Articular chondrocyte of knee joint (primary cell): ENCODE measurements at places on chromosomes 7 and 10. TPM values are rescaled to one million over a fixed set of nuclear protein-coding genes. Genes with fewer than 3 reads are reported as not detected.

Gene SLC16A9
- total RNA-seq, result 2.1 and 4.1 TPM in 2 replicates

Gene GJD4
- 0.22 TPM in 1 of 2 replicates, not detected in the other for total RNA-seq

Gene ATOH7
- total RNA-seq, result 0.11 TPM in 1 of 2 replicates, not detected in the other

Gene CHN2
- total RNA-seq, result 0.32 TPM in 1 of 2 replicates, not detected in the other

Gene ITGA8
- under 0.01 TPM in 1 of 2 replicates, not detected in the other for total RNA-seq

Gene MORN4
- 4.3 and 6.1 TPM in 2 replicates for total RNA-seq

Gene PPP1R17
- total RNA-seq, result not detected in 2 replicates

Gene TUBB8
- total RNA-seq, result not detected in 2 replicates

Gene METTL27
- total RNA-seq, result 3.7 and 11.5 TPM in 2 replicates

Gene YKT6
- 82.8 and 104 TPM in 2 replicates for total RNA-seq

Gene LLCFC1
- not detected in 2 replicates for total RNA-seq
